ENCODE measurements at places on chromosomes 3 and 15. TPM values are rescaled to one million over a fixed set of nuclear protein-coding genes. Genes with fewer than 3 reads are reported as not detected.

GRCh38 chr15:92571824-92572223 lies 83.8 kb downstream of the FAM174B start:
- no peak for DNase-seq

The FSIP1 gene
- polyA plus RNA-seq: 0.78 TPM

The PRICKLE2 gene
- 10.5 TPM for polyA plus RNA-seq

- DNase-seq: no peak
Measured at GRCh38 chr3:8485141-8485870, 16.3 kb upstream of the LMCD1 start.

- DNase-seq: no peak
Measured at GRCh38 chr15:55060836-55061235, 135.9 kb downstream of the RSL24D1 start.

- peak; percentile 67 for DNase-seq
Measured at GRCh38 chr3:134029734-134030378, at the start of gene SLCO2A1. Gene SLCO2A1, minus strand, starts transcription at chr3:134029925. Its CDS starts 123 bp downstream, at chr3:134029802.

- DNase-seq: no peak
Measured at GRCh38 chr15:88908697-88909621, 4.2 kb downstream of the MFGE8 start.

DNA sequence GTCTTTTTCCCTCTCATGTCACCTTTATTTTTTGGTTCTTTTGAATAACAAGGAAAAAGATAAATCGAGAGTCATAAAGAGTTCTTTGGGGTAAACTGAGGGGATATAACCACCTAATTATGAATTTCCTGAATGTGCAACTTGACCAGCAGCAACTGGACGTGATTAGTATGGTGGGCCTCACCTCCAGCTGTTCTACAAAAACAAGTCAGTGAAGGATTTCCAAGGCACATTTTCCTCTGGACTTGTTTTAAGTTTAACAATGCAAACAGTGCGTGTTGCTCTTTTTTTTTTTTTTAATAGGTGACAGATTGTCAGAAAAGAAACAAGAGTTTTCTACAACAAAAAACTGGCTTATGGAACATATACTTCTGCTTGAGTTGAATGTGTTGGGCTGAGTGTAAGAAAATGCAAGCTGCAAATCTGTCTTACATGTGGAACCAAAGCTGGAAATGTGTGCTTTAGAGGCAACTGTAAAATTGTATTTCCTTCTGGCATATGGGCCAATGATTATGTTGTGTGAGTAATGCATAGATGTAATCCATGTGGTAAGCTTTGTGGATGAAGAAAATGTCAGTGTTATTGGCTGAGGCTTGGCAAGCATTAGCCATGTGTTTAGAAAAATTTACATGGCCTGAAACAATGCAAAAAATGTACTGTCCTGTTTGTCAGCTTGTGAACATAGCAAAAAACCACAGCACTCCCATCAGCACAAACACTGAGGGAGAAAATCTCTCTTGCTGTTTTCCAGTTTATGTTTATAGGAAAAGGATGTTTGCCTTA lies 44.5 kb upstream of the FNDC3B start:
- DNase-seq: no peak

DNA sequence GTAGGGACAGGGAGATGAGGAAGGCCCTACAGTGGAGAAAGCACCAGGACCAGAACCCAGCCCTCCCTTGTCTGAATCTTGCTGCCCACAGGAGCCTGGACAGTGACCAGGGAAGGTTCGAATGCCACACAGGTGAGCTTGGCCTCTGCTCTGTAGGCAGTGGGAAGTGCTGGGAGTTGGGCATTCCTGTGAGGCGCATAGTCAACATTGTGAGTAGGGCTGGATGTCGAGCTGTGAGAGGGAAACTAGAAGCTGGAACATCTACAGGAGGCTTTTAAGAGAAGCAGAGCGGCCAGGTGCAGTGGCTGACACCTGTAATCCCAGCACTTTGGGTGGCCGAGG lies 20.3 kb upstream of the ALAS1 start:
- DNase-seq: no peak

The ZNF80 gene
- 0.03 TPM for polyA plus RNA-seq

The LARP6 gene
- 6.2 TPM for polyA plus RNA-seq

GRCh38 chr15:62553911-62554563 lies 389.0 kb upstream of the C2CD4B start:
- DNase-seq: no peak

The RBM15B gene
- 23.5 TPM for polyA plus RNA-seq

DNA sequence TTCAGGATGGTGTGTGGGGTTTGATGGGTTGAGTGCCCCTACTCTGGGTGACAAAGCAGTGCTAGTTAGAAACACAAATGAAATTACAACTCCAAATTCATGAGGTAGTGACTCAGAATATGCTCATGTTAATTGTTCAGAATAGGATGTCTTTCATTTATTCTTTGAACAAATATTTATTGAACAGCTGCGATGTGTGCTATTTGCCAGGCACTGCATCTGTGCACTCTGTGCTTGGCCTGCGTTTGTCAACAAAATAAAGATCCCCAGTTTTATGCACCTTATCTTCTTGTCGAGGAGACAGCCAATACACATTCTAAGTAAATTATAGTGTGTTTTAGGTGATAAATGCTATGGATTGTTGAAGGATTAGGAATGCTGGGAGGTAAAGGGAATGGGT lies 27.3 kb downstream of the MED12L start:
- DNase-seq: no peak

The HYAL3 gene
- polyA plus RNA-seq: 2.7 TPM

DNA sequence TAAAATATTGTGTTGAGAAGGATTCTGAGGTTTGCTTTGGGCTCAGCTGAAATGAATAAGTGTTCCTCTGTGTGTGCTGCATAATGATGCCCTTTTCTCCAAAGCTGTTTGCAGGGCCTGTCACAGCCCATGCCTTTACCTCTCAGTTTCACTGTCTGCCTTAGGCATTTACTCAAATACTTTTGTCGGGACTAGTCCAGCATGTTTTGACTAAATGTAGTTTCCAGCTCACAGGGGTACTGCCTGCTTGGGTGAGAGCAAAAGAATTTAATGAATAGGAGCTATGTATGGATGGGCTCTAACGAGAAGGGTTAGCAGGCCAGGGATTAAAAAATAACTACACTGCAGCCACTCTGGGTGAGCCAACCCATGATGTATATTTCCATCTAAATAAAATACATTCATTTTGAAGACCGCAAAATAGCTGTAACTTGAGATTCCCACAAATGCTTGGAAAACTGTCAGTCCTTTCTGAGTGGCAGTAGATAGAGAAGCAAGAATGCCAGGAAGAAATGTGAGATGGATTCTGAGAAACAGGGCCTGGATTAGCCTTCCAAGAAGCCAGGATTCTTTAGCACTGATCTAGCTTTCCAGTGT lies 549.2 kb upstream of the TBL1XR1 start:
- no peak for DNase-seq

GRCh38 chr3:109045271-109046040 lies 72.5 kb downstream of the MORC1 start:
- no peak for DNase-seq

GRCh38 chr3:177615015-177615414 lies 417.7 kb upstream of the TBL1XR1 start:
- peak; percentile 47 for DNase-seq

The MELTF gene
- 414 TPM for polyA plus RNA-seq

GRCh38 chr15:95656595-95656994 lies 673.9 kb upstream of the NR2F2 start:
- DNase-seq: no peak

DNA sequence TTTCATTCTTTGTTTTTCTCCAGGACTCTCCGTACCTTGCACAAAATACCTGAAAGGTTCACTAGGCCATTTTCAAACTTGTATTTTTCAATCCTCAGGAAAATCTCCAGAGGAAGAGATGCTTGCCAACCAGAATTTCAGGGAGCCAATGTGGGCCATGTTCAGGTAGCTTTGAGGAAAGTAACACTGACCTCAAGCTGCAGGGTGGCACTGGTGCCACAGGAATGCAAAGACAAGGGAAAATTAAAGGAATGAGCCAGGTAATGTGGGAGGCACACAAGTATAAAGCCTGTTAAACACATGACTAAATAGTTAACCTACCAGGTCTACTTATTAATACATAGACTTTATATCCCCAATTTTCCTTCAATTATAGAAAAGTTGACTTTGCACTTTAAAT lies 51.9 kb upstream of the GAP43 start:
- DNase-seq: no peak

The TRH gene
- 0.16 TPM for polyA plus RNA-seq
